ENCODE measurements at places on chromosomes 4 and X.
A peak's percentile ranks its signal among the peaks of the same experiment; 100 is the strongest.

DNA sequence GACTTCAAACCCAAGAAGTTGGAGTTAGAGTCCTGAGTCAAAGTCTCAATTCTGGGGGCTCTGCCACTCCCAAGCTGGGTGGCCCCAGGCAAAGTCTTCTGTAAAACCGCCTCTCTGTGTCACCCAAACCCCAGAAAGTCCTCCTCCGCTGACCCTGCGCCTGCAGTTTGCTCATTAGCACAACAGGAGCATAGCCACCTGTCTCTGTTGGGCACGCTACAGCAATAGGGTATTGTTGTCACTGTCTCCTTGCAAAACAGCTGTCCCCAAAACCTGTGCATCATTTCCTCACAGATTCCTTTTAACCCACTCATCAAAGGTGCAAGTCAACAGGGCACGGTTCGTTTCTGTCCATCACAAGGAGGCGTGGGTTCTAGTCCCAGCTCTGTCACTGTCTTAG lies 8.0 kb upstream of the DGAT2L6 start:
- DNase-seq, result no peak

DNA sequence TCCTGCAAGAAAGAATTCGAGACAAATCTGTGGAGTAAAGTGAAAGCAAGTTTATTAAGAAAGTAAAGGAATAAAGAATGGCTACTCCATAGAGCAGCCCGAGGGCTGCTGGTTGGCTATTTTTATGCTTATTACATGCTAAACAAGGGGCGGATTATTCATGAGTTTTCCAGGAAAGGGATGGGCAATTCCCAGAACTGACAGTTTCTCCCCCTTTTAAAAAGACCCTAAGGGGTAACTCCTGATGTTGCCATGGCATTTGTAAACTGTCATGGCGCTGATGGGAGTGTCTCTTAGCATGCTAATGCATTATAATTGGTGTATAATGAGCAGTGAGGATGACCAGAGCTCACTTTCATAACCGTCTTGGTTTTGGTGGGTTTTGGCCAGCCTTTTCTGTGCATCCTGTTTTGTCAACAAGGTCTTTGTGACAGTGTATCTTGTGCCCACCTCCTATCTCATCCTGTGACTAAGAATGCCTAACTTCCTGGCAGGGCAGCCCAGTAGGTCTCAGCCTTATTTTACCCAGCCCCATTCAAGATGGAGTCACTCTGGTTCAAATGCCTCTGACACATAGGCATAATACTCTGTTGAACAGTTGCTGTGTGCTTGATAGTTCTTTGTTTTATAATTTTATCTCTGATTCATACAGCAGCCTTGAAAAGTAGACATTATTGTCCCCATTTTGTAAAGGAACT lies 25.8 kb downstream of the GAB1 start:
- no peak for DNase-seq

DNA sequence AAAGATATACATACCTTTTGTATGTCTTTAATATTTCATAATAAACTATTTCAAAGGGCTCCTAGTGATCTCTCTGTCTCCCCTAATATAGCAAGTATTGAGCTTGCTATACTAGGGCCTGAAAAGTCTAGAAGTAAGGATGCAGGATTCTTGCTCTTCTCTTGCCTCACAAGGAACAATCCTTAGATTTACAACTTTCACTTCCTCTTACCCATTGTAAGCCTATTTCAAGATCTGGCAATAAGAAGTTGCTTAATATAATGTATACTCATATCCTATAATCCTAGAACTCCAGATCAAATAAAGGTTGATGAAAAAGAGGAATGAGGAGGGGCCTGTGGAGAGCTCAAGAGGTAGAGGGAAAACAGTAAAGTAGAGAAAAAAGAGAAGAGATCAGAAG lies 40.8 kb upstream of the CHRDL1 start:
- no peak for DNase-seq

DNA sequence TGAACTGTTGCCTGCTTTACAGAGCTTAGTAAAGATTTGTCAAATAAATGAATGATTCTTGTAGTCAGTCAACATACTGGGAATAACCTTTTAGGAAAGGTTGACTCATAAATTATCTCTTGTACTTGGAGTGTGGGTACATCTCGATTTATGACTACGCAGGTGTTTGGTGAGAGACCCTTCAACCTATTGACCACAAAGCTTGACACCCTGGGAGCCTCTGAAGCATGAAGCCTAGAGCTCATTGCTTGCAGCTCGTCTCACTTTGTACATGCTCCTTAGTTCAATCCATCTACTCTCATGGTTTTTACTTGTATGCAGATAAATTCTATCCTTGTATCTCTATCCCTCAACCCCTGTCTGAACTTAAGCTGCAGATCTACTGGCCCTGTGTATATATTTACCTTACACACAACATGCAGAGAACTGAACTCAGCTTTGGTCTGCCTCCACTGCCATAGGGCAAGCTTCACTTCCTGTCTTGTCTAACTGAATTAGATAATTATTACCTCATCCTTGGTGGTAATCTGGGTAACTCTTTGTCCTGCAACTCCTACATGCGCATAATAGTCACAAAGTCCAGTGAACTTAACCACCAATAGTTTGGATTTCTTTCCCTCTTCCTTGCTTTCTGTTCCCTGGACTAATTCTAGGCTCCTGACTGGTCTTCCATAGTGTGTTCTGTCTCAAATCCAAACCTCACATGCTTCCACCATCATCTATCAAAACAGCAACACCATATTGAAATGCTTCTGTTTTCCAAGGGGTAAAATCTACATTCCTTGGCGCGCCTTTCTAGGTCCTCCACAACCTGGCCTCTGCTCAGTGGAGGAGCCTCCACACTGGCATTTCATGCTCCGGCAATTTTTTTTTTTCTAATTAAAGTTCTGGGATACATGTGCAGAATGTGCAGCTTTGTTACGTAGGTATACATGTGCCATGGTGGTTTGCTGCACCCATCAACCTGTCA lies 32.2 kb upstream of the FAT1 start:
- DNase-seq, result no peak

DNA sequence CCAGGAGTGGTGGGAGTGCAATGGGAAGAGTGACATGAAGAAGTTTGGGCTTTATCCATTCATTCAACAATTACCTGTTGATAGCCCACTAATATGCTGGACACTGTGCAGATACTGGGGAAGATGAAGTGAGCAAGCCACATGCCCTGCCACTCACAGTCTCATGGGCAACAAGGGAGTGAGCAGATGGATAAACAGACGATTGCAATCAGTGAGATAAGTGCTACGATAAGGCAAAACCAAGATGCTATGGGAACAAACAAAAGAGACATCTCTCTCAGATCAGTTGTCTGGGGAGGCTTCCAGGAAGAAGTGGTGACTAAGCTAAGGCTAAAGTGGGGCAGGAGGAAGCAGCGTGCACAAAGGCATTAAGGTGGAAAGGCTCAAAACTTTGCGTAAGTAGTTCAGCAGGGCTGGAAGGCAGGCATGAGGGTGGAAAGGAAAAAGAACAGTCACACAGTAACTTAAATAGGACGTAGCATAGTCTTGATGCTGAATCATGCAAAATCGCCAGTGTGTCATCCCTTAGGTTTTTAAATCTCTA lies 31.7 kb downstream of the GAB3 start:
- peak; percentile 34 for DNase-seq

DNA sequence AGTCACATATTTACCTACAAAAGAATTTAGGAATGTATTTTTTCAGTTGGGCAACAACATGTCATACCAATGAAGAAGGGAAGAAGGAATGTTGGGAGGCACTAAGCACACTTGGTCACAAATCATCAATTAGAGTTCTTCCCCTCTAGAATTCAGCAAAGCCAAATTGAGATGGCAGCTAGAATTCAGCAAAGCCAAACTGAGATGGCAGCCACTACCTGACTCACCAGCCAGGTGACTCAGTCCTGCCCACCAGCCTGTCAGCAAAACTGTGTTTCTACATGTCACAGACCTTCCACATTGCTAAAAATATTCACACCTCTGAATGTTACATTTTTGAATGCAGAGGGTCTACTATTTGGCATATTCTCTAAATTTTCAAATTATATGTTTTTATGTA lies 63.2 kb upstream of the NOCT start:
- peak; percentile 39 for DNase-seq

- DNase-seq, result no peak
These were observed 28.3 kb downstream of the NBDY start for GRCh38 chrX:56757327-56757726.

GRCh38 chrX:18620349-18620748 lies 51.6 kb downstream of the RS1 start:
- DNase-seq, result no peak

- DNase-seq, result no peak
These were observed 2.7 kb upstream of the WDR45 start for GRCh38 chrX:49082271-49082871.

DNA sequence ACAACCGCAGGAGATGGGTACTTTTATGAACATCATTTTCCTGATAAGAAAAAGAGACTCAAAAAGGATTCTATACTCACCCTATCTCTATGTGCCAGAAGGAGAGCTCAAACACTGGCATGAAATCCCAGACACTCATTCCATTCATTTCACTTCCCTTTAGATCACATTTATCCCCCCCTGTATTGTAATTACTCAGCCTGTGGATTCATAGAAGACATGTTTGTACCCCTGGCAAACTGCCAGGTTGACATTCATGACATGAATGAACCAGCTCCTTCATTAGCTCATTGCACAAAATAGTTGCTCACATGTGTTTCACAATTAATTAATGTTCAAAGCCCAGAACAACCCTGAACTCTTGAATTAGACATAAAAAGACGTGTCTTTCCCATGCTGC lies 4.9 kb downstream of the SMR3A start:
- no peak for DNase-seq

- DNase-seq, result no peak
These were observed 38.0 kb upstream of the PDK3 start for GRCh38 chrX:24426921-24427746.

- no peak for DNase-seq
These were observed 1.7 kb upstream of the SPARCL1 start for GRCh38 chr4:87530868-87531267.

DNA sequence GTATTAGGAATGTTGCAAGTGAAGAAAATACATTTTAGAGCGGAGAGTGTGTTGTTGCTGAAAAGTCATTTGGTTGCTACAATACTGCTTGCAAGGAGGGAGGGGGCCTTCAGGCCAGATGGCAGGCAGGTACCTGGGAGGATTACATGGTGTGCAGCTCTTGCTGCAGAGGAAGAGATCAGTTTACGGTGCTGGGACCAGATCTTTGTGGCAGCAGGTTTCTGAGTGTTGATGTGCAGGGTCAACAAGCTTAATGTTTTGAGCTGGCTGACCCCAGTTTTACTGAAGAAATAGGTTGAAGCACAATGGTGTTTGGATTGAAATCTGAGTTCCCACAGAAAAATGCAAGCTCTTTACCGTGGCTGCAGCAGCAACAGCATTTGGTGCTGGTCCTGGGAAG lies 96.4 kb upstream of the DDIT4L start:
- no peak for DNase-seq

- DNase-seq, result no peak
These were observed 531.2 kb downstream of the GALNTL6 start for GRCh38 chr4:172344308-172344938.

DNA sequence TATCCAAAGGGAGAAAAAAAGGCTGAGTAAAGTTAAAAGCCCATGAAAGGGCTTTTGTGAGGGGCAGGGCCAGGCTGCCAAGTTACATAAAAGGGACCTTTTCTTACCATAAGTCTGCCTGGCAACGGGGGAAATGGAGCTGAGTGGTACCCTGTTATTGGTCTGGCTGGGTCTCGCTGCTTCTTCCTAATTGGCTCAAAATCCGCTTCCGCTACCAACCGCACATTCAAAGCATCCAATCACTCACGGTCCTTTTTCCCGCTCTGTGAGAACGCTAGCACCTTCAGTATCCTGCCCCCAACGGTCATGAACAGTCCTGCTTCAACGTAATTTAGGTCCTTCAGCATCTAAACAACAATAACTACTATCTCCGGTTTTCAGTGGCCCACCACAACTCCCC lies 611 bp downstream of the TEX11 start:
- no peak for DNase-seq

GRCh38 chrX:149493567-149494562 lies 11.2 kb downstream of the IDS start:
- DNase-seq, result no peak

GRCh38 chr4:121632636-121633035 lies 64.1 kb downstream of the ANXA5 start:
- DNase-seq, result no peak

DNA sequence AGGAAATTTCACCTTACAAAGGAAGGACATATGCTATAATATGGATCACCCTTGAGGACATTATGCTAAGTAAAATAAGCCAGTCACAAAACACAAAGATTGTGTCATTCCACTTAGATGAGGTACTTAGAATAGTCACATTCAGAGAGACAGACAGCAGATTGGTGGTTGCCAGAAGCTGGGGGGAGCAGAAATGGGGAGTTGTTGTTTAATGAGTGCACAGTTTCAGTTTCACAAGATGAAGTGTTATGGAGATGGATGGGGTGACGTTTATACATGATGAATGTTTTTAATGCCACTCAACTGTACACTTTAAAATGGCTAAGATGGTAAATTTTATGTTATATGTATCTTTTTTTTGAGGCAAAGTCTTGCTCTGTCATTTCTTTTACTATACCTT lies 14.8 kb upstream of the SPON2 start:
- DNase-seq, result peak; percentile 33

- no peak for DNase-seq
These were observed 233.0 kb upstream of the MAD2L1 start for GRCh38 chr4:120299631-120300030.

GRCh38 chr4:62344915-62345314 lies 1144.8 kb downstream of the ADGRL3 start:
- DNase-seq, result no peak

- DNase-seq, result no peak
These were observed 661.2 kb upstream of the TENM3 start for GRCh38 chr4:181581983-181582382.

- no peak for DNase-seq
These were observed 543.9 kb downstream of the GALNTL6 start for GRCh38 chr4:172357006-172357540.

DNA sequence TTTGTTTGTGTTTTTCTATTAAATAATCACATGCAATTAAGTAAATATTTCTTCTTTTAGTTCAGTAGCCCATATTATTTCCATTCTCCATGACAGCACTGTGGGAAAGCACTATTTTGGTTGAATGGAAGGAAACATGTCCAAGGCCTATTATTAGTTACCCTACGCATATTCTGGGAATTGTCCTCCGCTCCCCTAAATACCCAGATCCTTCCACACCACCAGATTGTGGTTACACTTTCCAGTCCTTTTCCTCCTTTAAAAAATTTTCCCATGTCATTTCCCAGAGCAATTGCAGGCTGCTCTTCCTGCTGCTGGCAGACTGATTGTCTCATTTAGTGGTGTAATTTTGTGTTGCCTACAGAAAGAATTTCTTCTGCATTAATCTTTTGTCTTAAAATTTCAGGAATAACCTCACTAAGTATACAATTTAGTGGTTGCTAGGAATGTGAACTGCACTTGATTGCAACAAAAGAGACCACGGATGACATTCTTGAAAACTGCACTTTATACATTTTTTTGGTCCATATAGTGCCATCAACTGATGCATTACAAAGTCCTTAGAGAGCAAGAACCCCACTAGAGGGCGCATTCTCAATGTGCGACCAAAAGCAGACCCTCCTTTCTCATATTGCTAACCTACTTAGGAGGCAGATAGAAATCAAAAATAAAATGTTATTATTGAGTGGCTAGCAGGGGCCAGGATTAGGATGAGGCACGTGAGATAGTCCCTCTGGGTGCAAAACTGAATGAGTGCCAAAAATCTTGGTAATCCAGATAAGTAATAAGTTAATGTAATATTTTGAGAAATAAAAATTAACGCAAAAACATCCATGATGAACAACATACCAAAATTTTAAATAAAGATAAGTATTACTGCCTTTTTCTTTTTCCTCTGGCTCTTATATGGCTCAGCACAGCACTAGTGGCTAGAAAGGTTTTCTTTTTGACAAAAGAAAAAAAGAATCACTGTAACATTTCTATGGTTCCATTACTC lies 98.8 kb upstream of the IQCM start:
- DNase-seq, result peak; percentile 54

GRCh38 chr4:53169695-53170617 lies 195.9 kb downstream of the SCFD2 start:
- no peak for DNase-seq
